ENCODE measurements at places on chromosomes 3 and 15. TPM values are rescaled to one million over a fixed set of nuclear protein-coding genes. Genes with fewer than 3 reads are reported as not detected.

The IL1RAP gene
- 32.7 TPM for total RNA-seq

The GALNT15 gene
- total RNA-seq, result 7.3 TPM

The ALDH1A2 gene
- total RNA-seq, result 0.19 TPM

The GMNC gene
- not detected for total RNA-seq

The TAMM41 gene
- 9.4 TPM for total RNA-seq

The LTF gene
- 204 TPM for total RNA-seq

GRCh38 chr3:128665362-128666021 lies 14.9 kb upstream of the RPN1 start:
- H3K27me3 ChIP-seq, result no peaks in the 10 kb centered on the region
- no peak for DNase-seq
- no peaks in the 10 kb centered on the region for H3K36me3 ChIP-seq
- H3K4me1 ChIP-seq, result no peaks in the 10 kb centered on the region

DNA sequence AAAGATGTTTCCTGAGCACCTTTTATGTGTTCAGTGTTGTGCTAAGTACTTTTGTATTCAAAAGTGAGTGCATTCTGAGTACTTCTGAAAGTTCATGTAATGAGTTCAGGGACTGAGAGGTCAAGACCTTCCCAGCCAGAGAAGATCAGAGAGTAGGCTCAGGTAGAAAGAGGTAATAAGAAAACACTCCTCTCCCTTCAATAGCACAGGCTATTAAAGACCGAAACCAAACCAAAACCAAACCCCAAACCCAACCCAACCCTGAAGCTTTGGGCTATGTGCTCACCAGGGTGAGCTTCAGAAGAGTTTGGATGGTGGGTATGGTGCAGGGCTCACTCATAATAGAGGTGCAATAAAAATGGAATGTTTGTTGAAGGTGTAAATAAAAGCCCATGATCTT lies 76.7 kb upstream of the FAM3D start:
- DNase-seq, result no peak
- no peaks in the 10 kb centered on the region for H3K4me1 ChIP-seq
- no peaks in the 10 kb centered on the region for H3K27me3 ChIP-seq
- no peak overlapping the region for H3K27ac ChIP-seq

DNA sequence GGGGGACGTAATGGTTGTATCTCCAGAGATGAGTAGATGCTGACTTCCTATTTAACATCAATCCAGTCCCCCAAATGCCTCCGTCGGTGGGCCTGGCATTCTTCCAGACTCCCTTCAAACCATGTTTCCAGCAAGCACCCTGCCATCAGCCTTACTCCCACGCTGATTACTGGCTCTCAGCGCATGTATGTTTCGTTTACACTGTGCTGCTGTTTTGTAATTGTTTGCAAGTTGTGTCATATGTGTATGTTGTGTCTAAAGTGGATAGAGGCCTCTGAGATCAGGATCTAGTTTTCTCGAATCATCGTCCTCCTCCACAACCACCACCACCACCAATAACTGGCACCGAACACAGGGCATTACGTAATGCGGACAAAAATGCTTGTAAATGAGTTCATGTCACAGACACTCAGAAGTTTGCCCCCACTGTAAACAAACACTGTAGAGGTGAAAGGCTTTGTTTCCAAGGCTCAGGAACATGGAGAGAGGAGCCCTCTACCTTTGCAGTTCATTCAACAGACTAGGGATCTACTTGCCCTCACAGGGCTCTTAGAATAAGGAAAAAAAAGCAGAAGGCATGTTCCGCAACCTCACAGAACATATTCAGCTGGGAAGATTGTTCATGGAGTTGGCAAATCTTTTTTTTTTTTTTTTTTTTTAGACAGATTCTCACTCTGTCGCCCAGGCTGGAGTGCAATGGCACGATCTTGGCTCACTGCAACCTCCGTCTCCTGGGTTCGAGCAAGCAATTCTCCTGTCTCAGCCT lies 46.1 kb upstream of the SEMA4B start:
- H3K27me3 ChIP-seq, result no peaks in the 10 kb centered on the region
- no peak for DNase-seq
- H3K4me1 ChIP-seq, result peaks cover 20% of the 10 kb centered on the region

GRCh38 chr3:72634128-72634527 lies 214.1 kb downstream of the SHQ1 start:
- H3K27me3 ChIP-seq, result no peaks in the 10 kb centered on the region
- no peak overlapping the region for H3K4me3 ChIP-seq
- no peak overlapping the region for H3K27ac ChIP-seq
- H3K36me3 ChIP-seq, result no peaks in the 10 kb centered on the region
- no peak for DNase-seq
- H3K4me1 ChIP-seq, result peaks cover under 1% of the 10 kb centered on the region

DNA sequence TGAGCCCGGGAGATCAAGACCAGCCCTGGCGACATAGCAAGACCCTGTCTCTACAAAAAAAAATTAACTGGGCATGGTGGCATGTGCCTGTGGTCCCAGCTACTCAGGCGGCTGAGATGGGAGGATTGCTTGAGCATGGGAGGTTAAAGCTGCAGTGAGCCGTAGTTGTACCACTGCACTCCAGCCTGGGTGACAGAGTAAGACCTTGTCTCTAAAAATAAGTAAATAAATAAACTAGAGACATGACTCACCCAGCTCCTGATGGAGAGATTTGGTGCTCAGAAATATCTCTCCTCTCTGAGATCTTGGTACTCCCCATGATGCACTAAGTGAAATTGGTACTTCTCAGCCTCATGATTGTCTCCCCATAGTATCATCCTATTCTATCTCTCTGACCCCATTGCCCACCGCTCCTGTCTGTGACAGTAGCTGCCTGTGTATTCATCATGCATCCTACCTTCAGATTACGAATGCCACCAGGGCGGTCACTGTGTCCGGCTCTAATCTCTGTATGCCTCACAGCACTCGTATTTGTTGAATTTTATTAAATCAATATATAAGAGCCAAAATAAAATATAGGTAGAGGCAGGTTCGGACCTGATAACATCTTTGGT lies 50.9 kb downstream of the ABHD2 start:
- no peak for DNase-seq
- H3K36me3 ChIP-seq, result no peaks in the 10 kb centered on the region
- peaks cover 66% of the 10 kb centered on the region for H3K4me1 ChIP-seq
- no peak overlapping the region for H3K27ac ChIP-seq
- H3K4me3 ChIP-seq, result no peak overlapping the region

GRCh38 chr3:8712045-8712907 lies 21.3 kb upstream of the CAV3 start:
- H3K27ac ChIP-seq, result no peak overlapping the region
- H3K36me3 ChIP-seq, result no peaks in the 10 kb centered on the region
- no peak overlapping the region for H3K4me3 ChIP-seq
- H3K4me1 ChIP-seq, result no peaks in the 10 kb centered on the region

DNA sequence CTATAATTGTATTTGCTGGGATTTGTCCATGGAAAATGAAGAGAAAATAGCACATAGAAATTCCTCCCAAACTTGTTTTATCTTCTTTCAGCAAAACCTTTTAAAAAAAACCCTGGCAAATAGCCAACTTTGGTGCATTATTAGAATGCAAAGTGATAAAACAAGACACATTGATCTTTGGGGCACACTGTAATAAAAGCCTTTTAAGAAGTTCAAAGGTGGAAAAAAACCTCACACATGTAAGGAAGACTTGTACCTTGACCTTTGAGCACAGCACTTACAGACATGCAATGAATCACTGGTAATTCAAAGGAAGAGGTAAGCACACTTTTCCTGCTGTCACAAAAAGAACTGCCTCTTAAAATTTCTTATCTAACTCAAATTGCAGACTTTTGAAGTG lies 8.0 kb upstream of the MORC1 start:
- H3K4me1 ChIP-seq, result no peaks in the 10 kb centered on the region
- H3K4me3 ChIP-seq, result no peak overlapping the region
- no peak for DNase-seq
- no peaks in the 10 kb centered on the region for H3K27me3 ChIP-seq
- H3K27ac ChIP-seq, result no peak overlapping the region
- H3K36me3 ChIP-seq, result no peaks in the 10 kb centered on the region

- DNase-seq, result no peak
- H3K36me3 ChIP-seq, result no peaks in the 10 kb centered on the region
- no peak overlapping the region for H3K4me3 ChIP-seq
Observed at GRCh38 chr3:53144862-53145712, 14.9 kb upstream of the RFT1 start.

DNA sequence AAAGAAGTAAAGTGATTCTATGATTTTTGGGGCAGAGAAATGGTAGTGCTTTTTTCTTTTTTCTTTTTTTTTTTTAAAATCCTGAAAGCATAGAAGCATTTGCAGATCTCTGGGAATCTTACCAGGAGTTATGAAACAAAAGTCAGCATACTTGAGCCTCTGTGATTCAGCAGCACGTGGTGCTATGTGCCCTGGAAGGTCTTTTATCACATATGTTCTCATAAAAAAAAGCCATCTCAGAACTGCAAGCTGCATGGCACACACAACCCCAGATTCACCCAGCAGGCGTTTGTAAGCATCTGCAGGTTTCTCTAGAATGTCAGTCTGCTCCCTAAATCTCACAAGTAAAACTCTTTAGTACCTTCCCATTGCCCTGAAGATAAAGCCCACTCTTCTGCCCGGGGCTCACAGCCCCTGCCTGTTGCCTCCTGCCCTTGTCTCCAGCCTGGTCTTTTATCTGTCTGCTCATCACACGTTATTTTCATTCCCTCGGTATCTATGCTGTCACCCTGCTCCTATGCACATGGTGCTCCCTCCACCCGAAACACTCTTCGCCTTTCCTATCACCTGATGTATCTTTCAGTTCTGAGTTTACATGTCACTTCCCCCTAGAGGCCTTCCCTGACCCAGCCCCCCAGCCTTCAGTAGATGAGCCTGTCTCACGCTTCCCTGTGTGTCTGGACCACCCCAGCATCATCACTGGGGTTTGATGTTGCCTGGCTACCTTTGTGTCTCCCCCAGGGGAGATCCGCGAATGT lies 72.4 kb downstream of the CHDH start:
- no peaks in the 10 kb centered on the region for H3K27me3 ChIP-seq
- no peak for DNase-seq
- H3K4me1 ChIP-seq, result peaks cover 31% of the 10 kb centered on the region
- H3K36me3 ChIP-seq, result no peaks in the 10 kb centered on the region

GRCh38 chr3:49424816-49425215 lies 2.5 kb upstream of the AMT start:
- H3K27me3 ChIP-seq, result no peaks in the 10 kb centered on the region
- no peak overlapping the region for H3K27ac ChIP-seq
- H3K36me3 ChIP-seq, result peaks cover 27% of the 10 kb centered on the region
- H3K4me1 ChIP-seq, result peaks cover 11% of the 10 kb centered on the region
- no peak for DNase-seq

GRCh38 chr3:34844323-34844620 lies 795.1 kb upstream of the ARPP21 start:
- no peak overlapping the region for H3K27ac ChIP-seq
- DNase-seq, result no peak
- no peaks in the 10 kb centered on the region for H3K27me3 ChIP-seq
- no peak overlapping the region for H3K4me3 ChIP-seq

DNA sequence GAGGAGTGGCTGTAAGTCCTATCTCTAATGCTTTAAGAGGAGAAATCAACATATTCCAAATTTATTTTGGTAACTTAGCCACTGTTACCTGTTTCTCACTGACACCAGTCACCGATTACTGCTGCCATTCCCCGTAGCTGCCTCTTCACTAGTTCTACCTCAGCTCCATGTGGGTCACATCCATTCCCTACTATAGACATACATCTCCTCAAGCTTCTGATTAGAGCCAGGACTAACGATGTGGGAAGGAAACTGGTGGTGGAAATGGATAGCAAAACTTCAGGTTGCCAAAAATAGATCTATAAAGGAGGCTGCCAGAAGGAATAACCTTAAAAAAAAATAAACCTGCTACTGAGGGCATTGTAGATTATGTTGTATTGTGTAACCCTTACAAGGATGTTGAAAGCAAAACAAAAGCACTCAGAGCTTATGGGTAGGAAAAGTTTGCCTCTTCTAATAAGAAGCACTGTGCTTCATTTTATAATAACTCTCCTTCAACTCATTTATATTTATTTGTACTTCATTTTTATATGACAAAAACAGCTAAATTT lies 56.0 kb downstream of the KAT2B start:
- no peaks in the 10 kb centered on the region for H3K27me3 ChIP-seq
- DNase-seq, result no peak
- H3K27ac ChIP-seq, result no peak overlapping the region
- no peaks in the 10 kb centered on the region for H3K4me1 ChIP-seq

All from esophagus squamous epithelium (tissue), 5 donors.